ENCODE measurements at places on chromosomes 2 and 18.
A peak's percentile ranks its signal among the peaks of the same experiment; 100 is the strongest.

DNA sequence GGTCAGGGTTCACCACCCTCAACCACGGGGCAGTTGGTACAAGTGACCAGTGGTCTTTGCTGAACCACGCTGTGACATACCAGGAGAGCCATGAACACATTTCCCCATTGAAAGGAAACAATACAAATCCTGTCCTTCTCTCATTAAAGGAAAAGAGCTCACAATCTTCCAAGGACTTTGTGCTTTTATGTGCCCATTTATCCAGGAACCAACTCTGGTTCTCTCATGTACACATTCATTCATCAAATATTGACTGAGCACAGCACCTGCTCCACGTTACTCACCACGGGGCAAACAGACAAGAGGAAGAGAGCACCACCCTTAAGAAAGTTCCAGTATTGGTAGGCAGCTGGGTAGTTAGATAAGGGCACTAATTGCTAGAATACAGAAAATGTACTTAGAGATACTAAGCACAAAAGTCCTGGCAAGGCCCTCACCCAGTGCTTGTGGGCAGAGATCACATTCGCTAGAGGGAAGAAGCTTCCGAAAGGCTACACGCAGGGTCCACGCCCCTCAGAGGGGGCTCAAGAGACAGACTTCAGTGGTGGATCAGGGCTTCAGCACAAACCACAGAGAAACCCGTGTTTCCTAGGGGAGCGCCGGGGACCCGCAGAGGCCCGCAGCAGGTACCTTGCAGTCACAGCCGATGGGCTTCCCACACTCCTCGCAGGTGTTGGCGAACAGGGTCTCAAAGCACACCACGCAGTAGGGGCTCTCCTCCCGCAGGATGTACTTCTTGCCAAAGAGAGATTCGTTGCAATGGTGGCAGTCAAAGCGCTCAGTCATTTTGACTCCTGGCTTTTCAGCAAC is 12.9 kb downstream of the FHL2 start:
- peak; percentile 97 for DNase-seq

DNA sequence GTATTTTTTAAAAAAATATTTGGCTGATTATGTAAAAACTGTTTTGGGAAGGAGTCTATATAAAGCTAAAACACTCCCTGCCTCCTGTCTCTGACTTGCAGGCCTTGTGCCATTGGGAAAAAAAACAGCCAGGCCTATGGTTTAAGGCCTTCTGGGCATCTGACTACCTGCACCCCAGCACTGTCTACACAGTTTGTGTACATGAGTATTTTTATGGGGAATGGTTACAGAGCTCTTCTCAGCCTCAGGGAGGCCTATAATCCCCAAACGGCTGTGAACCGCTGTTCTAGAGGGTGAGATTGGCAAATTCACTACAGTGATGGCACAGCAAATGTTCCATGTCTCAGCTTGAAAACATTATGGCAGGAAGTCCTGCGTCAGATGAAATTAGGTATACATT is 96.1 kb downstream of the LTBP1 start:
- no peak for DNase-seq

- DNase-seq = no peak
Measured at GRCh38 chr2:133667085-133667484, 98.8 kb upstream of the NCKAP5 start.

- DNase-seq = no peak
Measured at GRCh38 chr2:24680196-24680595, 113.0 kb downstream of the PTRHD1 start.

GRCh38 chr18:12839057-12839525 is 44.9 kb downstream of the PTPN2 start:
- no peak for DNase-seq

DNA sequence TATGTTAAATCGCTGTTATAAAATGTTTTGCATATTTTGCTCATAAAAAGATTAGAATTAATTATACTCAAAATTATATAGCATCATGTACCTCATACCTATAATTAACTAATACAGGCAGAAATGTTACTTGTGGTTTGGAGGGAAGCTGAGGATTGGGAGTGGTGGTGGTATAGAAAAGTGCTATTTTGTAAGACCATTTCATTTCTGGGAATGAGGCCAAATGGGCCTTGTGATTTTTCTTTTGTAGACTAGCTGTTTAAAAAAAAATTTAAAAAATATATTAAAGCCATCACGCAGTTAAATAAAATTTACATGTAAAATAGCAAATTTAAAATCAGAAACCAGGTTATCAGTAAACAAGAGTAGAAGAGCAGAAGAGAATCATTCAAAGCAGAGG is 560.8 kb upstream of the FAM98A start:
- no peak for DNase-seq

DNA sequence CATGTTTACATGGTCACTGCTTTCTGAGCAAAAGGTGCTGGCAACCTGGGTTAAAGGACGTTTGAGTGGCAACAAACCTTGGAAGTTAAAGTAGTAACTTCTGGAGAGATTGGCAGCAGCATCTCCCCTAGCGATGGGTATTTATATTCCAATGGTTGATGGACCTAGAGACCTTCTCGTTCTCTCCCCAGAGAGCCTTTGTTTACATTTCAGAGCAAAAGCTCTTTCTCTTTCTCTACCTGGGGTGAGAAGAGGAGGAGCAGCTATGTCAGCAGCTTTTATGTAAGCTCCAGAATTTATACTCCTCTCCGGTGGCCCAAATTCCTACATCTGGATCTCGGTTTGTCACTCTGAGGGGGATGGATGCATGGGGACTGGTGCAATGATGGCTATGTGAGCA is 213.7 kb upstream of the ARL4C start:
- no peak for DNase-seq
